ENCODE measurements at places on chromosomes 5 and 9.
A peak's percentile ranks its signal among the peaks of the same experiment; 100 is the strongest.

- DNase-seq = no peak
Observed at GRCh38 chr5:129141696-129142095, 47.1 kb downstream of the ISOC1 start.

DNA sequence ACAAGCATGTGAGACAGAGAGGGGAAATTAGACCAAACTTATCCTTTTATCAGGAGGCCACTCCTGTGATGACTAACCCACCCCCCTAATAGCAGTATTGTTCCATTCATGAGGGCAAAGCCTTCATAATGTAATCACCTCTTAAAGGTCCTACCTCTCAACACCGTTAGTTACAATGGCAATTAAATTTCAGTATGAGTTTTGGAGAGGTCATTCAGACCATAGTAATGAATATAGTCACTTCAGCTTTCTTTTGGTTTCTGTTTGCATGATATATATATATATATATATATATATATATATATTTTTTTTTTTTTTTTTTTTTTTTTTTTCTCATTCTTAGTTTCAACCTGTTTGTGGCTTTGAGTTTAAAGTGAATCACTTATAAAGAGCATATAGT is 10.5 kb downstream of the ADGRV1 start:
- no peak for DNase-seq

DNA sequence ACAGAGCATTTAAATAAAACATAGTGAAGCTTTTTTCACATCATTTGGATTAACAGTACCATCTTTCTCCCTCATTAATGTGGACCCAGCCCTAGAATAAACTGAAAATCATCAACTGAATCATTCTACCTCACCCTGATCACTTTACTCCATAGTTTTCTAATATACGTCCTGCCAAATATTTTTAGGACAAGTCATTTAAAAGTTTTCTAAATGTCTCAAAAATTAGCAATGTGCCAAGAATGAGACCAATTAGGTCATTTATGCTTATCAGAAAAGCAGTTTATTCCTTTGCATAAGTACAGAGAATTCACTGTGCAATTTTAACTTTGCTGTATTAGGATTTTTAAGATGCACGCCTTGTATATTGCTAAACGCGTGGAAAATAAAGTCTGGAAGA is 284.4 kb downstream of the PIK3R1 start:
- no peak for DNase-seq

DNA sequence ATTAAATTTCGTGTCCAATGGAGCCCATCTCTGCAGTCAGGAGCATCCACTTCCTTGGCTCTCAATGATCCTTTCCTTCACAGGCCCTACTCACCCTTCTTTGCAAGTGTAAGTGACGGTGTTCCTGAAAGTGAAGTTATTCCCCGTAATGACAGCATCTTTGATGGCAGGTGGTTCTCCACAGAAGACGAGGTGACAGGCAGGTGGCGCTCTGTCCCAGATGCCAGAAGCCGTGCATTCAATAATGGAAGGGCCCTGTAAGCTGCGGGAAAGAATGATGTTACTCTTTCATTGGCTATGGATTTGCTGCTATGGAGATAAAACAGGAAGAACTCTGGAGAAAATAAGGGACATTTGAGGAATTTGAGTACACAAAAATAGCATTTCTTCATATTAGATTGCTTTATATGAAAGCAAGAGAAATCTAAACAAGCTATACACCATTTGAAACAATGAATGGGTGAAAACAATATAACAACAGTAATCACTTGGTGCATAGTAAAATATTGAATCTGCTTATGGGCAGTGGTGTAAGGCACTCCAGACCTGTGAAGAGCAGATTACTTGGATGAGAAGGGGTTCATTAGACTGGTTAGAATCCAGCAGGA is 89.9 kb upstream of the TXNDC8 start:
- peak; percentile 46 for DNase-seq

- no peak for DNase-seq
Observed at GRCh38 chr9:79155308-79155707, 416.5 kb upstream of the TLE4 start.

DNA sequence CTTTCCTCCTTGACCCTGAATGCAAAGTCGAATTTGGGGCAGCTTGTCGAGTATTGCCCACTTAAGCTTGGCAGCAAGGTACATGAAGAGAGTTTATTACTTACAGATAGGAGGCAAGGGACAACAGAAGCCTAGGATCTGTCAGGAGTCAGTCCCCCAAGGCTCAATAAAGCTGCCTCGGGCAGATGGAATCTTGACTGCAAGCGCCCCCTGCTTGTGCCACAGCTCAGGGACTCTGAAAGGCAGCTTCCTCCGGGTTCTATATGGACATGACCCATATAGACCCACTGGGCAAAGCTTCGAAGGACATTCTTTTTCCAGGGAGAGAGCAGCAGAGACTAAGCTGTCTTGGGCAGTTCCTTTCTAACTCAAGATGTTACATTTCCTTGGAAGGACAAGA is 971.5 kb downstream of the EFNA5 start:
- DNase-seq = no peak

DNA sequence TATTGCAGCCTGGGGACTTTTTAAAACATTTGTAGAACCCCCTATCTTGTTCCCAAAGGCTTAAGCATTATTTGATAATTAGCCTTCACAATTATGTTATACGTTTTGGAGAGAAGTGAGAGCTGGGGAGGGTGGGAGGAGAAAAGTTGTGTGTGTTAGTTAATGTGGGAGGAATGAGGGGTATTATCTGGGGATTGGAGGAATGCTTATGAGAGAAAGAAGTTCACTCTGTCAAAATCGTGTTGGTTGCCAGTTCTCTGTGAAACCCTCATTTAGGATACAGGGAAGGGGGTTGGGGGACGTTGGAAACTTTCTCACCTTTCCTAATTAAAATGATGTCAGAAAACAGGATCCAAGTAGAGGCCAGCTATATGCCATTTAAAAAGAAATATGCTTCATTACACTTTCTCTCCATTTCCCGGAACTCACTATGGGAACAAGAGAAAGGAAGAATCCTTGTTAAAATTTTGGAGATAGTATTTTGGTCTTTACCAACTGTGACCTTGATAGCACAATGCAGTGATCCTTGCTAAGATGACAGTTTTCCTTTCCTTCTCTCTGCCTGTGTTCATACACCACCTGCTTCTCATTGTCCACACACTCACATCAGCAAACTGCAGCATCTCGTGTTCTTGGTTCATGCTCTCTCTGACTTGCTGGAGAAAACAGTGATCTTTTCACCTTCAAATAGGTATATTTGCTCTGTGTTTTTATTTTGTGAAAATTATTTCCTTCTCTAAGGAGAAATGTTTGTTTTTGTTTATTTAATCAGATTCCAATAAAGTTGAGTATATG is 336.7 kb upstream of the CLINT1 start:
- peak; percentile 56 for DNase-seq

- no peak for DNase-seq
Observed at GRCh38 chr9:124839612-124840299, 13.5 kb upstream of the WDR38 start.

GRCh38 chr9:130740218-130741023 is 46.8 kb downstream of the EXOSC2 start:
- no peak for DNase-seq

GRCh38 chr5:36237751-36238150 is 4.0 kb downstream of the NADK2 start:
- DNase-seq = no peak

GRCh38 chr9:118558891-118559290 is 810.3 kb downstream of the BRINP1 start:
- DNase-seq = no peak

- DNase-seq = no peak
Observed at GRCh38 chr9:81564632-81565031, 124.7 kb downstream of the TLE1 start.

DNA sequence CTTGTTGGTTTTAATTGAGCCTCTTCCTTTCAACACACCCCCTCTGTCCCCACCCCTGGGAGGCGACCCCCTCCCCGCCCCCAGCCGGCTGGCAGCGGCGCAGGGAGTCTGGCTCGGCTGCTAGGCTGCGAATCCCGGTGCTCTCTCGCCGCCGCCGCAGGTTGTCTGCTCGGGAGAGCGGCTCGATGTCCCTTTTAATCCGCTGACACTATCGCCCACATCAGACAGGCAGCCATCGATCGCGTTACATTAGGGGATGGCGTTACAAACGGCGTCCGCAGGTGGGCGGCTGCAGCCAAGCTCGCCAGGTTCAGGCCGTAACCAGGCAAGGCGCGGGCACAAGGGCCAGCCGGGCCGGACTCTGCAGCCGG is 1.3 kb downstream of the NR2F1-AS1 start:
- no peak for DNase-seq

- no peak for DNase-seq
Observed at GRCh38 chr9:116333254-116333653, 179.7 kb downstream of the PAPPA start.

- peak; percentile 39 for DNase-seq
Observed at GRCh38 chr5:150671509-150672236, 10.6 kb downstream of the MYOZ3 start.

- DNase-seq = no peak
Observed at GRCh38 chr5:19266791-19267190, 721.2 kb downstream of the CDH18 start.

GRCh38 chr9:125649315-125649714 is 57.7 kb downstream of the MAPKAP1 start:
- DNase-seq = no peak

GRCh38 chr9:19782005-19782404 is 6.8 kb downstream of the SLC24A2 start:
- DNase-seq = peak; percentile 60

GRCh38 chr5:111158105-111158744 is 66.0 kb upstream of the CAMK4 start:
- DNase-seq = peak; percentile 96

GRCh38 chr9:94638335-94639060 is 820 bp downstream of the FBP1 start:
- no peak for DNase-seq

DNA sequence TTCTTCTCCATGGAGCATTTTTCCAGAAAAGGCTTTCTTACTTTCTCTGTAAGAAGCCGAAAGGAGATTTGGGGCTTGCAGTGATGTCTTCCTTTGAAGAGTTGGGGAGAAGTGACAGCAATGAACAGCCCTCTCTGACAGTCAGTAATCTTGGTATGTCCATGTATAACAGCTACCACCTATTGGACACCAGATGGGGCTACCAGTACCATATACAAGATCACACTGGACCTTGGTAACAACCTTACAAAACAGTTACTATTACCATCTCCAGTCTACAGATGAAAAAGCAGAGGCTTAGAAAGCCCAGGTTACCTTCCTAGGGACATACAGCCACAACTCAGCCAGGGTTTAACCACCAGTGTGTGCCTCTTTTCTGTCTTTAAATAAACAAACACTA is 272.7 kb upstream of the TRPC7 start:
- no peak for DNase-seq

DNA sequence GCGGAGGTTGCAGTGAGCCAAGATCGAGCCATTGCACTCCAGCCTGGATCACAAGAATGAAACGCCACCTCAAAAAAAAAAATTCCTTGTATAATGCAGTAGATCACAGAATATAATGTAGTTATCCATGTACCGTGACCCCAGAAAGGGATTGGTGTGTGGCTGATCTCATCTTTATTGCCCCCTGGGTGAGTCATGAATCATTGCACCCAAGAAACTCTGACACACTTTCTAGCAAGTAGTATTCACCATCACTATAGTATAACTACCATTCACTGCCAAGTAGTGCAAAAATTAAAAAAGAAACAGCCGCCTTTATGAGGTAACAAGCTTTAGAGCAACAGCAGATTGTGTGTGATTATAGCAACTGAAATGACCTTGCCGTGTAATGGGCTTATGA is 23.7 kb upstream of the ANKH start:
- no peak for DNase-seq

- no peak for DNase-seq
Observed at GRCh38 chr9:99137225-99137624, 32.3 kb downstream of the TGFBR1 start.

GRCh38 chr5:134840811-134841210 is 5.0 kb upstream of the C5orf24 start:
- no peak for DNase-seq

Data from eye (tissue), 1 donor.